Activated CD8-positive, alpha-beta memory T cell treated with anti-CD3 and anti-CD28 coated beads for 48 hours (primary cell): ENCODE measurements at places on chromosomes 11 and 22.

DNA sequence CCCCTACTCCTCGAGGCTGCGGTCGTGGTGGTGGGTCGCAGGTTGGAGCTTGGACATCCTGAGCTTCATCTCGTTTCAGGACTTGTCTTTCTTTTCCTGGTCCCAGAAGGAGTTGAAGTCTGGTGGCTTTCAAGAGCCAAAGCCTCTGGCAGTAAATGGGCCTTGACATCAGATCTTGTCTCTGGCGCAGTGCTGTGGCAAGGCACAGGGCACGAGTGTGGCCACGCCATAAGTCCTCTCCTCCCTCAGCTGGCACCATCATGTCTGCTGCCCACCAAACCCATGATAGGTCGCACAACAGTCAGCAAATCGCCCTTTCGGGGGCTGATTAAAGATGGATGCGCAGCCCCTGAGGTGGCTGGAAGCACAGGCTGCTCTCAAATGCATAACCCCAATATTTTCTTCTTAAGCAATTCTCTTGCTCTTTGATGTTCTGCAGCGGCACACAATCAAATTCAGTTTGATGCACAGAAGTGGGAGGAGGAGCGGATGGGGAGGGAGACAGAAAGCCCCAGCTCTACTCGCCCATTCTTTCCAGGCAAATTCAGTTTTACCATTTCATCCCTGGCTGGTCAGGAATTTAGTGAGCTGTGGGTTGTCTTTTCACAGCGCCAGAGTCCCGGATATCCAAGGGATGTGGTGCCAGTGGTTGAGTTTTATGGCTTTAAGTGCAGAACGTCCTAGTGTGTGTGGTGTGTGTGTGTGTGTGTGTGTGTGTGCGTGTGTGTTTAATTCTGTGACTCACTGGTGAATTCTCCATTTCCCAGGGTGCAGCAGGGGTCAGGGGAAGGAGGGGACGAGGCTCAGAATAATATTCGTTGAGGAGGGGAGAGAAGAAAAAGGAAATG lies 162.0 kb downstream of the DSCAML1 start:
- no peak for DNase-seq

DNA sequence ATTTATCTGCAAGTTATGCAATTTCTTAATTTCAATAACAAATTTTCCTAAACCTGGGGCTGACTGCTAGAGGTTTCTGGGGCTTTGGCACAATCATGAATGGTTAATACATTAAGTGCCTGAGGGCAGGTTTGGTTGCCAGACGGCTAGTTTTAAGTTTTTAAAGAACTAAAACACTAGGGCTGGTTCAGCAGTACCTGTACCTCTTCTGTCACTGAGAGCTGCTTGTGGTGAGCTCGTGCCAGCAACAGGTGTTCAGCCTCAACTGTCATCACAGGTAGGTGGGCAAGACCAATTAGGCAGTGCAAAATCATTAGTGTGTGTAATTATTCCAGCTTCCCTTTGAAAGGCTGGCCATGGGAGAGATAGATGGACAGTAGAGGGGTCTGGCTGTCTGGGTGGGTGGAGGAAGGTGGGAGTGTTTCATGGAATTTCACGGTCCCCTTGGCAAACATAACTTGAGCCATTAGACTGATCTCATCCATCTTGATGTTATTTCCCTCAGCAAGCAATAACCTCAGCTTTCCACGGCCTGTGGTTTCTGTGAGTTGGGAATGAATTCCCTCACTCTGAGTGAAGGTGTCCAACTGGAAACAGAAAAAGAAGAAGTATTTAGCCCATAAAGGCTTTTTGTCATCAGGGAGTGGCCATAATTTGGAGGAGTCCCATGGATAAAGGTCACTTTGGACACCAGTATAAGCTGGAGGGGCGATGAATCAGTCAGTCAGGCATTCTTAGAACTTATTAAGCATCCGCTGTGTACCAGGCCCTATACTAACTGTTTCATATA lies 114.8 kb downstream of the SNX19 start:
- no peak for DNase-seq

GRCh38 chr11:83427501-83427900 lies 141.3 kb upstream of the CCDC90B start:
- no peak for DNase-seq

DNA sequence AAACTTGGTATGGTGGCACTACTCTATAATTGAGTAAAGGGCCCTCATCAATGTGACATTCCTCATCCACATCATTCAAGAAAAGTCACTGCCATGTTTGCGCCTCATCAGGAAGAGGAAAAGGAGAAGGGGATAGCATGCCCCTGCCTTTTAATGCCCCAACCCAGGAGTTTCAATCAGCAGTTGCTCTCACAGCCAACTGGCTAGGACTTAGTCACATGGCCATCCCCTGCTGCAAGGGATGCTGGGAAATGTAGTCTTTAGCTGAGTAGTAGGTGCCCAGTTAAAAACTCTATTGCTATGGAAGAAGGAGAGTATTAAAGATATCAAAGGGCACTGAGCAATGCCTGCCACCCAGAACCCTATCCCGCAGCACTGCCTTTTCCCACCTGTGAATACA lies 10.9 kb upstream of the CCND1 start:
- DNase-seq, result no peak

DNA sequence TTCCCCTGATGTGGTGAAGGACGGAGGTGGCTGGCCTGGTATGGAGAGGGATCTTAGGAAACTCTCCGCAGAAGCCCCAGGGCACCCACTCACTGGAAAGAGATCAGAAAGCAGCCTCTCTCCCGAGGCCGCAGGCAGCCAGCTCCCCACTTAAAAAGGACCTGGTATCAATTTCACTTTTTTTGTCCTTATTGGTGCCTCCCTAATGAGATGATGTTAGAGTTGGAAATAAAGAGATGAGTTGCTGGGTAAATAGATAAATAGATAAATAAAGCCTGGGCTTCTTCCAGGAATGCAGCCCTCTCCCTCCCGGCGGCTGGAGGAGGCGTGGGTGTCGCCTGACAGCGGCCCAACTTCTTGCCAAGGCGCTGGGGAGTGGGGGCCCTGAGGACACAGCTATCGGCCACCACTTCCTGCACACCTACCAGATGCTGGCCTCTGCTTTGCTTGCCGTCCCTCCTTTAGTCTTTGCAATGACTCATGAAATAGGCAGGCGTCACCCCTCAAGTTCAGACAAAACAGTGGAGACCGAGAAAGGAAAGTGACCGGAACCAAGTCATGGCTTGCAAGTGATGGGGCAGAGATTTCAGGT lies 42.9 kb downstream of the LINC01488 start:
- no peak for DNase-seq

- no peak for DNase-seq
Measured at GRCh38 chr22:20807315-20807752, 33.4 kb downstream of the SERPIND1 start.

DNA sequence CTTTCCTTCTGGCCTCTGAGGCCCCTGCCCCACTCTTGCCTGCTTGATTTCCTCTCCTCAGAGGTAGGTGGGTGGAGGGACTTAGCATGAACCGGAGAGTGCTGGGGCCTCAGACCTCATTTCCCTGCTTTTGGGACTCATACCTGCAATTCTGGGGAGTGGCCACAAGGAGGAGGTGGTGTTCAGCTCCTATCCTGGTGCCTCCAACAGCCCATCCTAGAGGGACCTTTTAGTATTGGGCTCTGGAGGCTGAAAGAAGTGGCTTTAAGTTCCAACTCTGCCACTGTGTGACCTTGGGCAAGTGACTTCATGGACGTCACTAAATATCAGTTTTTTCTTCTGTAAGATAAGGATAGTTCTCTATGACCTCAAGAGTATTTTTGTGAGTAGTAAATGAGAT lies 98.6 kb downstream of the KIAA1671 start:
- no peak for DNase-seq

DNA sequence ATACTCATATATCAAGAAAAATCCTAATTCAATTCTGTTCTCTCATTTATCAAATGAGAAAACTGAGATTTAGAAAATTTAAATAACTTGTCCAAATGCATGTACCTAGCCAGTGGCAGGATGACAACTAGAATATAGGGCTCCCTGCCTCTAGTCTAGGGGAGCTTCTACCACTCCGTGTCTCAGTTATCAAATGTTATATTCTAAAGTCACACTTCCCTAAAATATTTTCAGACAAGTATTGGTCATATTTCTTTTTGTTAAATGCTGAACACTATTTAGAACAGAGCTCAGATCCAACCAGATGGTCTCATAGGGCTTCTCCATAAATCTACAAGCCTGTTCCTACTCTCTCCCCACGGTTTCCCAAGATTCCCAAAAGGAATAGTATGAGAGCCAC lies 26.3 kb downstream of the KCNJ1 start:
- DNase-seq, result no peak

DNA sequence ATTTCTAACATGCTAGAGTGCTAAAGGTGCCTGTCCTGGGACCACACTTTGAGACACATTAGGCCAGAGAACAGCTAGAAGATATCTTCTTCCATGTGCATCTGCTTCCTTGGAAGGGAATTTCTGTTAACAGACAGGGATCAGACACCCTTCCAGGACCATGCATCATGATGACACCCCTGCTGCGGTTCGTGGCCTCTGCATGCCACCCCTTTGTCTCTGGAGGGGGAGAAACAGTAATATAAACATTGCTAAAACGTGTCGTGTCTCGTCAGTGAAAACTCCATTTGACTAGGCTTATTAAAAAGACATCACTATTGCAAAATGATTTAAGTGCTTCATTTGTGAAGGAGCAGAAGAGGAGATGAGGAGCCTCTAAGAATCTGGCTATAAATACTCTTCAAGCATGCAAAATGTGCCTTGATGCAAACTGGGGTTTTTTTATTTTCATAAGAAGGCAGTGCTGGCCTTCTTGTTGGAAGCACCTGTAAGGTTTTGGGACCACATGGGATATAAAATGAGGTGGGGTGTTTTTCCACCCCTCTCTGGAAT lies 141.6 kb downstream of the MYO18B start:
- DNase-seq, result no peak

DNA sequence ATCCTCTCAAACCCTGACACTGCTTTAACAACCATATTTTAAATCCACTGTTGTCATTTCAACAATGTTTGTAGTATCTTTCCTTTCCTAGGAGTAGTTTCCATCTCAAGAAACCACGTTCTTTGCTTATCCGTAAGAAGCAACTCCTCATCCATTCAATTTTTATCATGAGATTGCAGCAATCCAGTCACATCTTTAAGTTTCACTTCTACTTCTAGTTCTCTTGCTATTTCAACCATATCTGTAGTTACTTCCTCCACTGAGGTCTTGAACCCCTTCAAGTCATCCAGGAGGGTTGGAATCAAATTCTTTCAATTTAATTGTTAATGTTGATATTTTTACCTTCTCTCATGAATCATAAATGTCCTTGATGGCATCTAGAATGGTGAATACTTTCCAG lies 22.4 kb downstream of the CCDC82 start:
- DNase-seq, result no peak

GRCh38 chr11:94537031-94537600 lies 6.6 kb upstream of the FUT4 start:
- DNase-seq, result no peak

DNA sequence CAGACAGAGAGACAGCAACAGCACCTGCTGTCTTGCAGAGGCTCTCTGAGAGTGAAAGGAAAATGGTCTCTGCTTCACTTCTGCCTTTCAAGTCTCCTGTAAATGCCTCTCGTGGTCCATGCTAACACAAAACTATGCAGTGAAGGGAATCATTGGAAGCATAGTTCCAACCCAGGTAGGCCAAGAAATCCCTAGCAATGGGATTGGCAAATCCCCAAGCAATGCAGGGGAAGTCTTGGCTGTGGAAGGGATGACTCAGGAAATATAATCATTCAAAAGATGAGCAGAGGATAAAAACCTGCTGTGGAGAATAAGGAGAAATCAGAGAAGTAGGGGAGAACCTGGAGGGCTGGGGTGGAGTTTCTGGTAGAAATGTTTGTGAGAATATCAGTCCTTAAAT lies 216.1 kb upstream of the ZBED5 start:
- DNase-seq, result no peak

GRCh38 chr11:128720522-128720985 lies 26.7 kb downstream of the FLI1 start:
- DNase-seq, result no peak

- DNase-seq, result no peak
Measured at GRCh38 chr11:14202251-14203196, 156.5 kb downstream of the RRAS2 start.

DNA sequence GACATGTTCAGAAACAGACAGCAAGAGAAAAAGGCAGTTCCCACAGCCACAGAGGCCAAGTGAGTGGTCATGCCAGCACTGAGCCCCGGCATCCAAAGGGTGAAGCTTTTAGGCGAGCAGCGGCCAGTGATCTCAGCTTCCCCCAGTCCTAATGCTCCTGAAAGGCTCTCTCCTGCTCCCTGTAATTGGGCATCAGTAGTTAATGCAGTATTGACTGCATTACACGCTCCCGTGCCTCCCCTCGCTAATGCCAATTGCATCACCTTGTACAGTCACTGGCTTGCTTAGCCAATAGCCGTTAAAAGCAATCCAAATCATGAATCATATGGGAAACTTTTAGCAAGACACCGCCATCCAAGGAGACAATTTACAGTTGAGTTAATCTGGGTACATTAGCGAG lies 4.9 kb downstream of the LMO1 start:
- DNase-seq, result no peak

DNA sequence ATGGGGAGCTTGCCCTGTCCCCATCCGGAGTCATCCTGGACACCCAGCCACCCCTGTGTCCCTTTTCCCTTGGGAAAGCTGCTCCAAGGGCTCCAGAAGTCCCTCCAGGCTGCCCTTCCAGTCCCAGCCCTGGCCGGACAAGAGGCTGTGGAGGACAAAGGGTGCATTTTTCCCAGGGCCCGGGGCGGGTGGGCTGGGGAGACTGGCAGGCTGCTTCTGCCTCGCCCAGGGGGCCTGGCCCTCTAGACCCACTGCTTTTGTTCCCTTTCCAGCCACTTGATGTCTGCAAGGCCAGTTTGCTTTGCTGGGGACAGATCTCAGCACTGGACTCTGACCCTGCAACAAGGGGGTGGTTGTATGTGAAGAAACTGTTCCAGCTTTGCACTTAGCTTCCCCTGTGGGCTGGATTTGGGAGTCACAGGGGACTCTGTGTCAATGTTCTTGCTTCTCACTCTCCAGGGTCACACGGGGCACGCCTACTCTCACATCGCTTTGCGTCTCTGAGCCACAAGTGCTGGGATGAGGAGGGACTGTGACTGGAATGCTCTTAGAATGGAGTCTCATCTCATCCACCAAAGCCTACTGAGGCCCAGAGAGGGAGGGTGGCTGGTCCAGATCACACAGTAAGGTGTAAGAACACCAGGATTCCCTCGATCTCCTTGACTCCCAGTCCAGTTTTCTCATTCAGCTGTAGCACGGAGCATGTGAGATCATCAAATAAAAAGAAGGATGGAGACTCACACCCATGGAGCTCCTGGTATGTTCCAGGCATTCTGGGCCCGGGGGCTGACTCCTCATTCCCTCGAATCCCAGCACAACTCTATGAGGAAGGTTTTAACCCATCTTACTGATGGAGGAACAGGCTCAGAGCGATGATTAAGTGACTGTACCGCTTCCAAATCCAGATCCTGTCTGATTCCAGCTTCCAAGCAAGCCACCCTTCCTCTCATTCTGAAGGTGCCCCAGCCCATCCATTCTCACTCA lies 59.9 kb downstream of the FBXO7 start:
- DNase-seq, result no peak

- DNase-seq, result no peak
Measured at GRCh38 chr11:101707477-101707876, 123.7 kb upstream of the TRPC6 start.
